ENCODE measurements at places on chromosomes 5 and 9. TPM values are rescaled to one million over a fixed set of nuclear protein-coding genes. Genes with fewer than 3 reads are reported as not detected.

The TMC1 gene
- 1.2 TPM for polyA plus RNA-seq

GRCh38 chr9:95770653-95771131 lies 104.8 kb upstream of the ERCC6L2 start:
- no peak for DNase-seq

- no peak for DNase-seq
These were observed 109.0 kb downstream of the VAV2 start for GRCh38 chr9:133882849-133883755.

DNA sequence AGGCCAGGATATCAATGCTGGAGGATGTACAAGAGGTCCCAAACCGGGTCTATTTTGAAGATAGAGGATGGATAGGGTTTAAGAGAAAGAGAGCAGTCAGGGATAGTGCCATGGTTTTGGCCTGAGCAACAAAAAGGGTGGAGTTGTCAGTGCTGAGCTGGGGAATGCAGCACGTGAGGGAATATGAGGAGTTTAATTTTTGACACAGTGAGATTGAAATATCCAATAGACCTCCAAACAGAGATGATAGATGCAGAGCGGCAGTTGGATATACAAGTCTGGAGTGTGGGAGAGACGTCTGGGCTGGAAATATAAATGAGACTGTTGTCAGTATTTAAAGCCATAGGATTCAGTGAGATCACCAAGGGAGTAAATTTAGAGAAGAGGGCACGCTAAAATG lies 136.7 kb upstream of the EFNA5 start:
- DNase-seq = no peak

DNA sequence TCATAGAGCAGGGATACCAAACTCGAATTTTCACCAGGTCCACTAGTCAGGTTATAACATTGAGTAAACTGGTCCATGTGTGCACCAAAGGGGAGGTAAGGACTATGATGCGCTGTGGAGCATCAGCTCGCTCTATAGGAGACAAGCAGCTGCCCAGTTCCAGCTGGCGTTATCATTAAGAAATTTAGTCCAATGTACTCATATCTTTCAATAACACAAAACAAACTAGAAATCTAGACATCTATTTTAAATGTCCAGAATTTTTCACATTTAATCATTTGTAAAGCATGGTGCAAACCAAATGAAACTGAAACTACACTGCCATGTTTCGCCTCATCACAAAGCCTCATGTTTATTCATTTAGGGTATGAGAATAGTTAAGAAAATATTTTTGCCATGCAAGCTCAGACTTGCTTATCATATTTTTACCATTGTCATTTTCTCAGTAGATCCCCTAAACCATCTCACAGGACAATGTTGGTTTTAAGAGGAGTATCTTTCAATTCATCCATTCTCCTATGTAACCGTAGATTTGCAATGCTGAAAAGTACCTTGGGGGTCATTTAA lies 50.9 kb downstream of the ZNF474 start:
- DNase-seq = no peak

- no peak for DNase-seq
These were observed 5.4 kb upstream of the P4HA2 start for GRCh38 chr5:132233081-132233480.

The NXNL2 gene
- polyA plus RNA-seq = 0.42 TPM

The NUTM2F gene
- not detected for polyA plus RNA-seq

The SLIT3 gene
- 75.7 TPM for polyA plus RNA-seq

- no peak for DNase-seq
These were observed 60.1 kb downstream of the CCDC171 start for GRCh38 chr9:15612962-15613361.

The CDO1 gene
- polyA plus RNA-seq = 23.2 TPM

GRCh38 chr9:128169925-128170324 lies 9.9 kb downstream of the BBLN start:
- no peak for DNase-seq

GRCh38 chr9:96490534-96491078 lies 40.6 kb downstream of the HABP4 start:
- DNase-seq = no peak

The SCGB3A2 gene
- 0.39 TPM for polyA plus RNA-seq

- DNase-seq = no peak
These were observed 2125.4 kb upstream of the WWC1 start for GRCh38 chr5:166166071-166166470.

The FOXI1 gene
- polyA plus RNA-seq = not detected

The ORM2 gene
- not detected for polyA plus RNA-seq

DNA sequence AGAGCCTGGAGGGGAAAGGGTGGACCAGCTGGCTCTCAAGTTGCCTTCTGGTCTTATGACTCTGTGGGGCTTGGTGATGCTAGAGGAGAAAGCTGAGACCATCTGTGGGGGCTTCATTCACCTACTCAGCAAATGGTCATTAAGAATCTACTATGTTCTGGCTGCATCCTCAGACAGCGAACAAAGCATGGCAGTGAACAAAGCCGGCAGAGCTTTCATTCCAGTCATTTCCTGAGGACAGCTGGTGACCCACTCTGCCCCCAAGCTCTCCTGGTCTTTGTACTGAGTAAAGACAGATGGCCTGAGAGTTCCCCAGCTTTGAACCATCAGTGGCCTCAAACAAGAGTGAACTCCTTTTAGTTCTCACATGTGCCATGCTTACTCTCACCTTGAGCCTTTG lies 48.0 kb downstream of the FGF1 start:
- no peak for DNase-seq

DNA sequence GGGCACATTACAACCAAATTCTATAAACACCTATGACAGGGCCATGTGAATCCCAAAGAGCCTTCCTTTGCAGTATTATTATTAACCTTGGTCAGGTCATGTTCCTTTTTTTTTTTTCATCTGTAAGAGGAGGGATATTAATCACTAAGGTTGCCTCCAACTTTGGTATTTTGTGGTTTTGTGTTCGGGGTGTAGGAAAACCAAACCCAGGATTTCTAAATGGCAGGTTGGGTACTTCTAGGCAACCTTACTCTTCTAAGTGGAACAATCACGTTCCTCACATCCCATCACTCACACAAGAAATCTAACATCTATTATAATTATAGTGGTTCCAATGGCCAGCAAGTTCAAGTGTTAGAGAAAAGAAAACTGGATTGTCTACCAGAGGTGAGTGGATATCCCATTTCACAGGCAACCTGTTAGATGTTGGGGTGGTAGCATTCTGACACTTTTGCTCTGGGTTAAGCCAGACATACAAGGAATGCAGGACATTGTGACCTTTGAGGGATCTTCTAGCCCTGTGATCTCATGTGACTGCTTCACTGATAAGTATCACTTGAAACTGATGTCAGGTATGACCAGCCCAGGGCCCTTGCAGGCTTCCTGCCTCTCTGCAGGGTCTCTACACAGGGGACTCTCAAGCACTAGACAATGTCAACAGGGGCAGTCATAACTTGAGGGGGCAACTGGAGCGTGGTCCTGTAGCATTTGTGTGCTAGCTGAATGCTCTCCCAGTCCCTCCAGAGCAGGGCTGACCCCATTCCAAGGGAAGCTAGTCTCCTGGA lies 126.2 kb upstream of the VLDLR start:
- no peak for DNase-seq

The TAF11L5 gene
- polyA plus RNA-seq = not detected

GRCh38 chr5:11790201-11790600 lies 114.0 kb downstream of the CTNND2 start:
- no peak for DNase-seq

- DNase-seq = no peak
These were observed 105.9 kb downstream of the GIN1 start for GRCh38 chr5:103013933-103014552.

DNA sequence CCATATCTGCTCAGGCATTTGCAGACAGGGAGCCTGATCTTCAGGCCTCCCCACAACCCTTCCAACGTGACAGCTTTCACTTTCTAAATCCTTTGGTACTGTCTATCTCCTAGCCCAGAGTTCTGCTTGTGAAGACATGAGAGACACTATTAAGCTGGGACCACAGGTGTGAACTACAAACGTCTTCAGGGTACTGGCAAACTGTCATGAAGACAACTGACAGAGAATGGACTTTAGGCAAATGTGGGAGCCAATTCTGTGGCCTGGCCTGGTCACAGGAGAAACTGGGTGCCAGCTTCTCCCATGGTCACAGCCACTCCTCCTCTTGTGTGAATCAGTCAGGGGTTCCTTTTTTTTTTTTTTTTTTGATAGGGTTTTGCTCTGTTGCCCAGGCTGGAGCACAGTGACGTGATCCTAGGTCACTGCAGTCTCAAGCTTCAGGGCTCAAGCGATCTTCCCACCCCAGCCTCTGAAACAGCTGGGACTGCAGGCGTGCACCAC lies 10.4 kb downstream of the TRIM14 start:
- no peak for DNase-seq

- DNase-seq = no peak
These were observed 22.2 kb downstream of the SH3GL2 start for GRCh38 chr9:17600962-17601593.

GRCh38 chr5:1304033-1304432 lies 9.2 kb upstream of the TERT start:
- DNase-seq = no peak

The DRD1 gene
- 0.05 TPM for polyA plus RNA-seq

GRCh38 chr5:154514331-154514730 lies 36.3 kb upstream of the HAND1 start:
- no peak for DNase-seq

The CCNI2 gene
- polyA plus RNA-seq = not detected

- DNase-seq = no peak
These were observed 108.2 kb downstream of the TTLL11 start for GRCh38 chr9:121984726-121985402.

The DAB2IP gene
- 44.8 TPM for polyA plus RNA-seq

The LCN10 gene
- polyA plus RNA-seq = 7.1 TPM

- DNase-seq = no peak
These were observed 106.4 kb upstream of the ELL2 start for GRCh38 chr5:96067894-96068614.

DNA sequence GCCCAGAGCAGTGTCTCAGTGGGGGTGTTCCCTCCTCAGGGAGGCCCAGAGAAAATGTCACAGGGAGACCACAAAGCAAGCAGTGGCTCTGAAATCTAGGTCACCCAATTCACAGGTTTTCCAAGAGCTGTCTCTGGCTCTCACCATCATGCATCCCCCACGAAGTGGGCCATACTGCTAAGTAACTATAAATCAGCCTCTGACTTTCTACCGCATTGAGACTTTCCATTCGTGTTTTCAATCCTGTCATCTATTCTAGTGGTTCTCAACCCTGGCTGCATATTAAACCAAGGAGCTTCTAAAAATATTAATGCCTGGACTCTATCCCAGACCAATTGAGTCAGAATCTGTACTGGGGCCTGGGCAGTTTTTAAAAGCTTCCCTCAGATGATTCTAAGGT lies 2.0 kb upstream of the C1QTNF3 start:
- no peak for DNase-seq

- DNase-seq = no peak
These were observed 180.6 kb downstream of the SNCAIP start for GRCh38 chr5:122492675-122493074.

The PDLIM4 gene
- polyA plus RNA-seq = 56.4 TPM

DNA sequence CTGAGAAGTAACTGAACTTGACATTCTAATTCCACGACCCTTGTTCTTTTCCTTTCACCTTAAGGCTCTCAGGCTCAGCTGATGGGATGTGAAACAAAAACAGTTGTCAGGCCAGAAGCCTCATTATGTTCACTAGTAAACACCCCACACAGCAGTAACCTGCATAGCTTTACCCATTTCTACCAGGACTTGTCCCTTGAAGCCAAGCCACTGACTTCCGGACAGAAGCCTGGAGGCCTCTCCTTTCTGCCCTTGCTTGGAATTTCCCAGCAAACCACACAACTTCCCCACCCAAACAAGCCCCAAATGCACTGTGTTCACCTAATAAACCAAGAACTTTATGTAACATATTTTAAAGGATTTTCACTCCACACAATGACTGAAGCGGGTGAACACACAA lies 19.6 kb downstream of the PRUNE2 start:
- no peak for DNase-seq

The SPINK13 gene
- polyA plus RNA-seq = 0.25 TPM

DNA sequence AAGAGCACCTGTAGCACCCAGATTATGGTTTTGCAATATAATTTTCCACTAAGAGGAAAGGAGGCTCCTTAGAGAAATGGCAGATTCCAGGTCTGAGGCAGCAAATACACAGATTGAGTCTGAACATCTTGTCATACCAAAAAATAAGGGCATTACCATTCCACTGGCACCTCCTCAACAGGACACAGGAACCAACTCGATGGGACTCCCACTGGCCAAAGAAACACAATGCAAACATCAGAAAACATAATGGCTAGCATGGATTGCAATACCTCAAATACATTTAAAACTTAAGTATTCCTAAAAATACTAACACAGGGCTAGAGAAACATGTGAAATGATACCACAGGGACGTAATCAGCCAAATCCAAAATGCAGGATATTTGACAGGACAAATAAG lies 12.4 kb upstream of the RANBP17 start:
- no peak for DNase-seq

- no peak for DNase-seq
These were observed 32.0 kb upstream of the PANK3 start for GRCh38 chr5:168611165-168611564.

GRCh38 chr5:131968396-131968954 lies 23.0 kb upstream of the MEIKIN start:
- DNase-seq = no peak

DNA sequence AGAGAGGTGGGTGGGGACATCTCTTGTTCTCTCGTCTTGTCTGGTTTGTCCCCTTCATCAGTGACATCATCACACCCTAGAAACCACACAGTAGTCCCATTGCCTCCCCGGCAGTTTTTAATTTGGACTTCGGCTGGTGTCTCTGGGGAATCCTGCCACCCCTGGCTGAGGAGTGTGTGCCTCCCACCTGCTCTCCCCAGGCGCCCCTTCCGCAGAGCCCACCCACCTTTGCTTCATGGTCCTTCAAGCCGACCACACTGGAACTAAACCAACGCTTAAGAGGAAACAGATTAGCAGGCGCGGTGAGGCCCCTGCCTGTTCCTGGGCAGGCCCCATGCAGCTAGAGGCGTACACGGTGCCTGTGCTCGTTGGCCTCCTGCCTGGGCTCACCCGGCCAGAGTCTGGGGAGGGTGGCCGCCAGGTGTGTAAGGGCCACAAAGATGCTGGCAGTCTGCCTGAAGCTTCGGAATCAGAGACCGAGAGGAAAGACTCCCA lies 107.6 kb upstream of the SPRY4 start:
- no peak for DNase-seq

- DNase-seq = no peak
These were observed 320.0 kb downstream of the DNAH5 start for GRCh38 chr5:13624283-13625074.

DNA sequence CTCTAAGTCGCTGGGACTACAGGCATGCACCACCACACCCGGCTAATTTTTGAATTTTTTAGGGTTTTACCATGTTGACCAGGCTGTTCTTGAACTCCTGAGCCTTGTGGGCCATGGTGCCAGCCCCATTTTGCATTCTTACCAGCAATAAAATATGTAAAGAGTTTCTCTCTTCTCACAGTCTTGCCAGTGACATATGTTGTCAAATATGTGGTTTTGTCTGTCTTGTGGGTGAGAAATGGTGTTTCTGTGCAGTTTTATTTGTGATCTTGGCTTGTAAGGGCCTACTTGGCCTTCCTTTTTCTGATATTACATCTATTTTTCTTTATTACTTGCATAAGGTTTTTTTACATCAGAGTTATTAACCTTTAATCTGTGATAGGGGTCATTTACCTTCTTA lies 47.1 kb downstream of the SPIN1 start:
- no peak for DNase-seq
